ENCODE measurements at places on chromosomes 1 and 21. TPM values are rescaled to one million over a fixed set of nuclear protein-coding genes. Genes with fewer than 3 reads are reported as not detected.

DNA sequence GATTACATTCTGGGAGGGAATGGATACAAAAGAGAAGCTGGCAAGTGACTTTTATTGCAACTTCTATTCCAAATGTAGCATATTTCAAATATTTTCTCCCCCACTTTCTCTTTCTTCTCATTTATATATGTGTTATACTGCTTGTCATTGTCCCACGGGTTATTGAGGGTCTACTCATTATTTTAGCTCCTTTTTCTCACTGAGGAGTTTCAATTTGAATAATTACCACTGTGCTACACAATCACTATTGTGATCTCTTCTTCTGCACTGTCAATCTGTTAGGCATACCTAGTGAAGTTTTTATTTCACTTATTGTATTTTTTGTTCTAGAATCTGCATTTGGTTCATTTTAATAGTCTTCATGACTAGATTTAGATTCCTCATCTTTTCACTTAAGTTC lies 339.7 kb downstream of the PTPRC start:
- DNase-seq: no peak

DNA sequence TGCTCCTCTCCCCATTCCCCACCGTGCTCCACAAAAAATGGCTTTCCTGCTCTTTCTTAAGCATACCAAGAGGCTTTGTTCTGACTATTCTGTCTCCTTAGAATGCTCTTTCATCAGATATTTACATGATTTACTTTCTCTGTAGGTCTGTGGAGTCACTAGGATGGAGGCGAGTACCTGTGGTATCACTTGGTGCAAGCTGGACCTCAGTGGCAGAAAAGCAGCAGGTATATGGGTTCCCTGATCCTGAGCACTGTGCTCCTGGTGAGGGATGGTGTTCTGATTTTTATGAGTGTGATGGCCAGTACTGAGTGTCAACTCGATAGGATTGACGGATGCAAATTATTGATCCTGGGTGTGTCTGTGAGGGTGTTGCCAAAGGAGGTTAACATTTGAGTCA lies 10.0 kb downstream of the C1orf87 start:
- no peak for DNase-seq

Gene ARHGEF2
- 291 TPM for total RNA-seq

Gene RIIAD1
- total RNA-seq: not detected

DNA sequence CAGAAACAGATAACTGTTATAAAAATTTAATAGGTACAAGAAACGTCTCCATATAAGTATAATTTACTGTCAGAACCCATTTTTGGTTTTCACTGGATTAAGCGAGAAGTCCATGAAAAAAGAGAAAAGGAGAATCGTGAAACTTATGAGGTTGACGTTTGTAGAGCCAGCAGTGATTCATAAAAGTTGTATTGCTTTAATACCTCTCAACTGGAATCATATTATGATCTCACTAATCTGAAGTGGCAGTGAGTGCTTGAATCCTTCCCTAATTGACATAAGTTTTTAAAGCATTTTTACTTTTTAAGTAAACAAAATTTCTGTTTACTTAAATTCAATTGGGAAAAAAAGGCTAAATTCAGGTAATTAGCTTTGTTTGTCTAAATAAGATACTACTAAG lies 315.3 kb downstream of the TPR start:
- DNase-seq: no peak

DNA sequence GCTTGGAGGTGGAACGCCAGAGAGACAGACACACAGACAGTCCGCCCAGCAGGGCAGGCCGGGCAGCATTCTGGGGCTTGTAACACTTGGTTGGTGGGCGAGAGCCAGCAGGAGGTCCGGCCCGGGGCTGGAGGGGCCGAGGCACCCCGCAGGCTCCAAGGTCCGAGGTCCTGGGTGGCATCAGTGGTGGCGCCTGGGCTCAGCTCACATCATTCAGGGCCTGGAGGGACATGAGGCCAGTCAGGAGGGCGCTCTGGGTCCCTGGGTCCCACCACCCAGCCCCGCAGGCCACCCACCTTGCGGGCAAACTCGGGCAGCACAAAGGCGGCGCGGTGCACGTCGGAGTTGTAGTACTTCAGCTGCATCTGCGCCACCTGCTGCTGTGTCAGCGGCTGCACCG lies 5.2 kb downstream of the SRM start:
- no peak for DNase-seq

- peak; percentile 59 for DNase-seq
Observed at GRCh38 chr1:25461849-25462248, 31.2 kb downstream of the MACO1 start.

GRCh38 chr1:75999034-75999433 lies 66.8 kb upstream of the ASB17 start:
- DNase-seq: no peak

DNA sequence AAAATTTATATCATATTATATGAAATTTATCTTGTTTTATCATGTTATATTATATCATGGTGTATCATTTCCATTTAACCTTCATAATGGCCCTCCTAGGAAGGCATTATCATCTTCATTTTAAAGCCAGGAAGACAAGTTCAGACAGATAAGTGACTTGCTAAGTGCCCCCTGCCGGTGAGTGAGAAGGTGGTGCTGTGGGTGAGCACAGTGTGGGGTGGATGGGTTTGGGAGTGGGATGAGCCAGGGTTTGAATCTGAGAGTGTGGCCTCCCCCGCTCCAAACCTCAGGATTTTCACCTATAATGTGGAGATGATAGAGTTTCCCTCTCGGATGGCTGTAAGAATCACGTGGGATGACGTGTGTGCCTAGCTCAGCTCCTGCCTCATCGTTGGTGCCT lies 108.7 kb upstream of the IGSF21 start:
- DNase-seq: no peak

GRCh38 chr1:198054510-198054909 lies 102.3 kb upstream of the NEK7 start:
- DNase-seq: no peak

DNA sequence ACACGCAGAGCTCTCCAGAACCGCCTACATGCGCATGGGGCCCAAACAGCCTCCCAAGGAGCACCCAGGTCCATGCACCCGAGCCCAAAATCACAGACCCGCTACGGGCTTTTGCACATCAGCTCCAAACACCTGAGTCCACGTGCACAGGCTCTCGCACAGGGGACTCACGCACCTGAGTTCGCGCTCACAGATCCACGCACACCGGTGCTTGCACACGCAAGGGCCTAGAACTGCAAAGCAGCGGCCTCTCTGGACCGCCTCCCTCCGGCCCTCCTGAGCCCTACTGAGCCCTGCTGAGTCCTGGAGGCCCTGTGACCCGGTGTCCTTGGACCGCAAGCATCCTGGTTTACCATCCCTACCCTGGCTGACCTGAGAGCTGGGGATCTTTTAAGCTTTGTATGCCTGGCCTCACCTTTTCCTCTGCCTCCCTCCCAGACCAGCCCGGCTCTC lies 8.3 kb downstream of the OLIG2 start:
- no peak for DNase-seq

Data from hematopoietic multipotent progenitor cell (in vitro differentiated cells).